Inflammatory macrophage treated with lipopolysaccharide for 1 hour (primary cell): ENCODE measurements at places on chromosomes 11 and 22.

DNA sequence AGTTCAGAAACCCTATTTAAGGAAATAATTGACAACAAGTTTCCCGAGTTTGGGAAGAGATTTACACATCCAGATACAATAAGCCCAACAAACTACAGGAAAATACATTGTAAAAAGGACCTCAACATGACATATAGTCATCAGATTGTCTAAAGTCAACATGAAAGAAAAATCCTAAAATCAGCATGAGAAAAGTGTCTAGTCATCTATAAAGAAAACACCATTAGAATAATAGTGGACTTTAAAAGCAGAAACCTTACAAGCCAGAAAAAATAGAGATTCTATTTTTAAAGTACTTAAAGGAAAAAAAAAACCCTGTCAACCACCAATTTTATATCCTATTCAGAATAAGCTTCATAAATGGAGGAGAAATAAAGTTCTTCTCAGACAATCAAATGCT lies 1.4 kb upstream of the OR5B2 start:
- no peak for DNase-seq

DNA sequence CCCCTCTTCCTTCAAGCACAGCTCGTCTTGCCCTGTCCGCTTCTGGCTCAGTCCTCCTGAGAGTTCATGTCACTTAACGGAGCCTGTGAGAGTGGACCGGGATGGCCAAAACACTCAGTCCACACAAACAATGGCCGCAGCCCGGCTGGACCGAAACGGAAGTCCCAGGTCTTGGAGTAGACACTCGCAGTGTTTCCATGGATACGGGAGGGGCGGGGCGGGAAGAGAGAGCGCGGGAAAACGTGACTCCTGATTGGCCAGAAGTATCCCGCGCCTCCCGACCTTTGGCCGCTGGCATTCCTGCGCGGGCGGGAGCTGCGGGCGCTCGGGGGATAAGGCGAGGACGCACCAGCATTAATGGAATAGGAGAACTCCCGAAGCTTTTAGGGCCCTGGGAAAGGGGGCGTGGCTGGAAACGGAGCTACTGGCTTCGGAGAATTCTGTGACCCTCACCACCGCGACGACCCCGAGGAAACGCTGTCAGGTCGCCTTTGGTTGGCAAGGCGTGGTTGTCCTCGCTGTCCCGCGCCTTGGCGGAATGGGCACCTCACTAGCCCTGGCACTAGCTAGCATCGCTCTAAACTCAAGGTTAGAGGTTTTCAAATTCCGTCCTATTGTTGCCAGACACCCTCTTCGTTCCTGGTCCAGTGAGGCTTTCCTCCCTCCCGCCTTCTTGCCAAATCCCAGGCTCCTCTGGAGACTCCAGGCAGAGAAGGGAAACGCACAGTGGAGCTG lies at the start of the genes NLRP14 and ZNF214:
Gene NLRP14 (plus strand): TSS at position 297 of the 735 bp plus-strand sequence. CDS start 18,108 bp downstream, outside the sequence.
Gene ZNF214 (minus strand): TSS at position 164 of the 735 bp plus-strand sequence. CDS start 17,511 bp downstream, outside the sequence.
- DNase-seq, result peak; percentile 47

DNA sequence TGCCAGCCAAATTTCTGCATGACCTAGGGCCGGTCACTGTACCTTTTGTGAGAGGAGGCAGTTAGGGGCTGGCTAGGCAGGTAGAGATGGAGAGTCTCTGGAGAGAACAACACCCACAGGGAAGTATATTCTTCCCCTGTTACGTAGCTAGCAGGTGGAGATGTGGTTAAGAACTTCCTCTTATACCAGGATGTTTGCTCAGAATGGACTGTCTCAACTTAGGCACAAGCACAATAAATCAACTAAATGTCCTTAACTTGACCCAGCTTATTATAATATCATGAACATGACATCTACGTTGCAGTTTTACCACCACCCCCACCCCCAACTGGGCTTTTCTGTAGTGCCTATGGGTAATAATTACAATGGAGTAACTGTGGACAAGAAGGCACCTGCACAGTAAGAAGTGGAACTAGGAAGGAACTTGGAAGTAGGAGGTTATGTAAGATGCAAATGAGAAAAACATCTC lies 60.7 kb upstream of the MPEG1 start:
- DNase-seq, result peak; percentile 76

DNA sequence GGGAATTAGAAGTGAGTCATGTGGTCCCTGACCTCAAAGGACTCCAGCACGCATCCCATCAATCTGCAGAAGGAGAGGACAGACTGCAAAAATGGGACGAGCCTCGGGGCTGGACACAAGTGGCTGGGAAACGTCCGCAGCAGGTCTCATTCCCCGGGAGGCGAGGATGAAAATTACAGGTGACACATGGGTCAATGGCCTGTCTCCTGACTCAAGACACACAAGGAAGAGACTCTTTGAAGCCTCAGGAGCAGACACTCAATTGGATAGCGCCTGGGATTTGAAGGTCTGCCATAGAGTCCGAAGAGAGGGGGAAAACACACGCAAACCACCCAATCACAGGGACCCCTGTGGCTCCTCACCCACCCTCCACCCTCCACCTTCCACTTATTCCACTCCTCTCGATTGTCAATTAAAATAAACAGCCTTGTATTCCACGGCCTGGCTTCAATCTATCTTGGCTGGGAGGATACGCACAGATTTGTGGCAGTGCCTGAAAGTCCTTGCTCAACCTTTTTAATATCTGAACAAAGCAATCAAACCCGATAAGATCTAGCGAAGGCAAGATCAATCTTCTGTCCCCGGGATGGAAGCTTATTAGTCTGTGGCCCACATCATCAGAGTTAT lies 101.8 kb upstream of the CADM1 start:
- DNase-seq, result no peak

- DNase-seq, result peak; percentile 42
These were observed 756.8 kb downstream of the NTM start for GRCh38 chr11:132126973-132127899.

GRCh38 chr11:58574881-58575280 lies 775 bp downstream of the LPXN start:
- DNase-seq, result peak; percentile 19

DNA sequence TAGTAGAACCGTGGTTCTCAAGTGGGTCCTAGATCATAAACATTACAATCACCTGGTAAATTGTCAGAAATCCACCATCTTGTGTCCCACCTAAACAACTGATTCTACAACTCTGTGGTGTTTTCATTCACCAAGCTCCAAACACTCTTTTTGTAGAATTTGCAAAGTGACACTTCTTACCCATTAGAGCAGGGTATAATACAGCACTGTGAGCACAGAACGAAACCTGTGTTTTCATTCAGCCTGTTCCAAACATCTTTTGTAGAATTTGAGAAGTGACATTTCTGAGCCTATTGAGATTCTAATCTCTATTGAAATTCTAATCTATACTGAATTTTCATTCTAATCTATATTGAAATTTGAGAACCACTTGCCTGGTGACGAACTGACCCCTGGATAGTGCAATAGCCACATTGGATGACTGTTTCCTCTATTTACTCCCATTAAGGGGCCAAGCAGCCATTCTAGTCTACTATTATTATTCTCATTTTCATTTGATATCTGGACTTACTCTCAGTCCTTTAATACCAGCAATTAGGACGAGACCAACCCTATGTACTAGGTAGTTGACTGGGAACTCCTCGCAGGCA lies 616.6 kb downstream of the LRRC4C start:
- DNase-seq, result no peak

- DNase-seq, result no peak
These were observed 58.7 kb upstream of the SLN start for GRCh38 chr11:107770551-107770951.

DNA sequence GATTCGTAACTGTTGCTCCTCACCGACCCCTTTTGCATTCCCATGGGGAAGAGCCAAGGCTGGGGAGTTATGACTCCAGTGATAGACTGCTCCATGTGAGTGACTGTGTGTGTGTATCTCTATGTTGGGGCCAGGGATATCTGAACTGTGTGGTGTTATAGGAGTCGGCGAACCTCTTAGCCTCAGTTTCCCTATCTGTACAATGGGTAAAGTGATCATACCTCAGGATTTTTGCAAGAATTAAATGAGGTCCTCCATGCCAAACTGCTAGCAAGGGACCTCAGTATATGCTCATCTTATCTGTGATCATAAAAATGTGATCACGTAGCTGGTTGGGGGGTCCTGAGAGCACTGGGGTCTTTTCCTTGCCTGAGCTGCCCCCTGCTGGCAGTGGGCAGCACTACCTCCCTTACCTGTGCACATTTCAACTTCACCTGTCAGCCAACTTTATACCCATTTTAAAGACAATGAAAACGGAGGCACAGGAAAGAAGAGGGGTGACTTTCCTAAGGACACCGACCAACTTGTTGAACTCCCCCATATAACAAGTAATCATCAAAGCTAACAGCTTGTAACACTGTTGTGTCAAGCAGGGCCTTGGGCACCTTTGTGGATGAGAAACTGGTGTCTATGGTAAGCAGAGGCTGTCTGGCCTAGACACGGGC lies 1.4 kb upstream of the DPP3 start:
- DNase-seq, result no peak

DNA sequence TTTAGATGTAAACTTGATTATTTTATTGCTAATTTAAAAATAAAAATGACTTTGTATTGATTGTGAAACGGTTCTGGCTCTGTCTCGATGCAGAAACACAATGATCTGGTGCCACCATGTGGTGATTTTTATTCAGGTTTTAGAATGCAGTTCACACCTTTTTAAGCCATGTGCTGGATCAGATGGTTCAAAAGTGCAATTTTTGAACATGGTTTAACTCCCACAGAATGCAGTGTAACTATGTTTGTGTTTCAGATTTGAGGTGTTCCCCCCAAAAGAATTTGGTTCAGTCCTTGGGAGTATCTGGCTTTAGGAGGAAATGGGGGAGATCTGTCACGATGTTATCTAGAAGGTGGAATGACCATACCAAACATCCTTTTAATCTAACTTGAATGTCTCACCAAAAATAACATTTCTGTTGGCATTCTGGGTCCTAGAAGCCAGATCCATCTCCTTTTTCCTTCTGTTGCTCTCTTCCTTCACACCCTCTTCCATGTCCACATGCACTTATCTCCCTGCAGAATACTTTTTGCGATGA lies 7.9 kb downstream of the MRPL16 start:
- peak; percentile 37 for DNase-seq

DNA sequence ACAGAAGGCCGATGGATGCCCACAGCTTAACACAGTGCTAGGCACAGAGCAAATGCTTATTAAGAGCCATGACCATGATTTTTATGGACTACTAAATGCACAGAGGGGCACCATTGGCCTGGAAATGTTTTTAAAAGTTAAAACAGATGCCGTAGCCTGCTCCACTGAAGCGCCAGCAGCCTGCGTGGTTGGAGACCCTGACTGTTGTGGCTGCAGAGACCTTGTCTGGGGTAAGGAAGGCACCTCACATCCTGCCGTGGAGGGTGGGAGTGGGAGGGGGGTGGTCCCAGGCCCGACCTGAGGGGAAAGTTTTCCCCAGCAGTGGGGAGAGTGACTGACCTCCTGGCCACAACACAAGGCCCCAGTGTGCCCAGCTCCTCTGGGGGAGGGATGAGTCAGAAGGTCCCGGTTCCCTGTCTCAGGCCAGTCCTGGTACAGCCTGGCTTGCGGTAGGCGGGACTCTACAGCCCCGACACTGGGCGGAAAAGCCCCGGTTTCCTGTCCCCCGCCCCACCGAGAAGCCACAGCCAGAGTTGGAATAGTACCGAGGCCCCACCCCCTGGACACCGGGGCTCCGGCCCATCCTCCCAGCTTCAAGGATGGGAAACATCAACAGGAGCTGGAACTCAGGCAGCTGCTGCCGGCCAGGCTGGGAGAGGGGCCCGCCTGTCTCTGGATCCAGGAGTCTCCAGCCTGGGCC lies 7.0 kb downstream of the CHST1 start:
- peak; percentile 57 for DNase-seq

GRCh38 chr11:110038201-110038600 lies 55.0 kb upstream of the ZC3H12C start:
- DNase-seq, result no peak

DNA sequence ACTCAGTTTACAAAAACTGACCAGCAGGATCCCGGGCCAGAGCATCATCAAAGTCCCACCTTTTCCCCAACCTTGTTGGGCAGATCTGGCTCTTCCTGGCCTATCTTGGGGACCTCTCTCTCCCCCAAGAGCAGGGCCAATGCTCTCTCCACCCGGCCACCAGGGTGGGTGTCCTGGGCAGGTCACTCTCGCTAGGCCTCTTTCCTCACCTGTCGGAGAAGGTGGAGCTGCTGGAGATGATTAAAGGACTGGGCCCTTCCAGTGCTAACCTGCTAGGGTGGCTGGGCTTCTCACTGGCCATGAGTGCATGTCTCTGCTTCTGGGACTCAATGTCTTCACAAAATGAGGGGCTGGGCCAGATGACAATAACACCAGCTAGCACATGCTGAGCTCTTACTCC lies 2.9 kb upstream of the CAPN5 start:
- no peak for DNase-seq

GRCh38 chr11:130518164-130518680 lies 69.8 kb downstream of the ADAMTS15 start:
- no peak for DNase-seq

- no peak for DNase-seq
These were observed 8.2 kb downstream of the LTO1 start for GRCh38 chr11:69666752-69667536.

DNA sequence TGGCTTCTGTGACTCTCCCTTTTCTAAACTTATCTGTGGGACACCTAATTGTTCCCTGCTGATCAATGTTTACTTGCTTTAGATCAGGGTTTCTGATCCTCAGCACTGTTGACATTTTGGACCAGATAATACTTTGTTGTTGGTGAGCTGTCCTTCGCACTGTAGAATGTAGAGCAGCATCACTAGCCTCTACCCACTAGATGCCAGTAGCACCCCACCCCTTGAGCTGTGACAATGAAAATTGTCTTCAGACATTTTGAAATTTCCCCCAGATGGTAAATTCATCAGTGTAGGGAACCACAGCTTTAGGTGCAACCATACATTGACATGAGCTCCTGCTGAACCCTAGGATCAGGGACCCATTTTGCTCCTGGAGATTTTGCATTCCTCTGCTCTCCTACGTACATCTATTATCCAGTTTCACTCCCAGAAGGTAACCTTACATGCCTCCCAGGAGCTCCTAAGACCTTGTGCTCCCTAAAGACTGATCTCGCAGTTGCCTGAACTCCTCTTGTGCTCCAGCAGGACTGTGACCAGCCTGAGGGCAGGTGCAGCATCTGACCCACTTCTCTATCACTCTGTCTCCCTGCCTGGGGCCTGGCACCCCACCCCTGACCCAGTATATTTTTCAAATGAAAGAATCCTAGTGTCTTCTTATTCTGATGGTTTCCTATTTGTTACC lies 107.8 kb downstream of the FAR1 start:
- DNase-seq, result peak; percentile 51

GRCh38 chr22:43205261-43205691 lies 18.3 kb upstream of the TTLL12 start:
- no peak for DNase-seq

GRCh38 chr11:94597896-94598295 lies 30.7 kb downstream of the PIWIL4 start:
- peak; percentile 62 for DNase-seq

GRCh38 chr11:35170503-35170902 lies 31.5 kb downstream of the CD44 start:
- DNase-seq, result no peak

DNA sequence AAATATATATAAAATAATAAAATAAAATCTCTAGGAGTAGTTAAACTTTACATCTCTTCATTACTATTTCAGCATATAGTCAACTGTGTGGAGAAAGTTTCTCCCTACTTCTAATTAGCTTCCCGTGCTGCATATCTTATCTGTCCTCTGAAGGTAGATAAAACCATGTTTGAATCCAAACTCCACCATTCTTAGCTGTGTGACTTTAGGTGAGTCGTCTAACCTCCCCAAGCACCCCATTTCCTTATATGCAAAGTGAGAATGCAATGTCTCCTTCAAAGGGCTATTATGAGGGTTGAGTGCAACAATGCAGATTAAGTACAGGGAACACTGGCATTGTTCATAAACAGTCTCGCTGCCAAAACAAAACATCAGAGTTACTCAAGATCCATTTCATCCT lies 80.8 kb upstream of the DRD2 start:
- no peak for DNase-seq

- peak; percentile 25 for DNase-seq
These were observed at the start of gene DNAJB13 for GRCh38 chr11:73950869-73951710. Gene DNAJB13 (plus strand): TSS chr11:73951026. CDS start chr11:73951070, 44 bp downstream.
